ENCODE measurements at places on chromosomes 7 and 10. TPM values are rescaled to one million over a fixed set of nuclear protein-coding genes. Genes with fewer than 3 reads are reported as not detected.

The HOXA3 gene
- total RNA-seq: 2.3 TPM

The MRPL32 gene
- 56.6 TPM for total RNA-seq

The SLC39A12 gene
- total RNA-seq: not detected

The ASIC3 gene
- total RNA-seq: 11.0 TPM

The NPC1L1 gene
- not detected for total RNA-seq

The CLDN3 gene
- total RNA-seq: 5.0 TPM

The KNDC1 gene
- 0.13 TPM for total RNA-seq

The SRGN gene
- total RNA-seq: 73.1 TPM

The DNAH11 gene
- total RNA-seq: 0.62 TPM

The CDHR1 gene
- total RNA-seq: not detected

The RHBDD2 gene
- 52.1 TPM for total RNA-seq

The FAM237B gene
- not detected for total RNA-seq

The WIPF3 gene
- 9.9 TPM for total RNA-seq

The ATOH7 gene
- not detected for total RNA-seq

The TCAF1 gene
- total RNA-seq: 32.9 TPM

The HPSE2 gene
- total RNA-seq: not detected

The MKLN1 gene
- 81.1 TPM for total RNA-seq

The GNAT3 gene
- total RNA-seq: not detected

The MLXIPL gene
- total RNA-seq: 107 TPM

The ANKRD22 gene
- not detected for total RNA-seq

The TFEC gene
- total RNA-seq: 0.91 TPM
